H1 (cell line): ENCODE measurements at places on chromosomes 1 and 21.

DNA sequence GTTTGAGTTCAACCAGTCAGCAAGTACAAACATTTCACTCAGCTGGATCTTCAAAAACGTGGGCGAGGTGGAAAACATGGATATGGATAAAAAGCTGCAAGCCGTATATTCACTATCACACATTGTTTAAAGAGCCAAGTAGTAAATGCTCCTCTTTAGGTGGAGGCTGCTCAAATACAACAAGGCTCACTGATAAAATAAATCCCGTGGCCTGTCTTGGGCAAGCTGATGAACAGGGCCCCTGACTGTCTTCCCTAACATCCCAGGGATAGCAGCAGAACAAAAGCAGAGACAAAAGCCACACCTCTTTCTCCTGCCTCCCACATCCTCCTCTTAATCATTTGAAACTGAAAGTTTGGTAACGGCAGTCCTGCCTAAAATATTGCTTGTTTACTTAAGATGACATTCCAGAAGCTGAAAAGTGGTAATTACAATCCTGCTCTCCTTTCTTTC, 357.7 kb downstream of the TTLL7 start:
- DNase-seq = no peak

- no peak for DNase-seq
Observed at GRCh38 chr1:39214714-39214997, 10.2 kb downstream of the MACF1 start.

GRCh38 chr1:229888561-229889001, 178.5 kb upstream of the GALNT2 start:
- DNase-seq = peak; percentile 7

DNA sequence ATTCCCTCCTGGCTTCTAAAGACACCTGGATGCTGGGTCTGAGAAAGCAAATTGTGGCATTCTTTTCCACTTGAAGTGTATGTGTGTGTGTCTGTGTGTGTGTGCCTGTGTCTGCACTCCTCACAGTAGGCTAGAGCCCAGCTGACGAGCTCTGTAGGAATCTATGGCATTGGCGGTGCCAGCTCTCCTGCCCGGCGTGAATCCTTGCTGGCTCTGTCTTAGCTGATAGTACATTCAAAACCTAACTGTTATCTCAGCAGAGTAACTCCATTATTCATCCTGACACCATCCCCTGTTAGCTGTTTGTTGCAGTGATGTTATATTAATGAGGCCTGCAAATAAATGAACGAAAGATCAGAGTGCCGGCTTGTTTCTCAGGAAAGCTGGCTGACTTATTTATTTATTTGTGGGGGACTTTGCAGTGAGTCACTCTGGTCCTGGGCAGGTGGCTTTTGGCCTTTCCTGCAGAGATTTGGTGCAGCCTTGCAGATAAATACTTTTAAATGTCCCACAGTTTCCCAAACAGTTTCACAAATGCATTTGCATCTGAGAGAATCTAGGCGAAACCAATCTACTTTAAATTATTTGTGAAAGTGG, 160.6 kb upstream of the CD34 start:
- no peak for DNase-seq

- no peak for DNase-seq
Observed at GRCh38 chr1:200674838-200675587, 5.3 kb upstream of the DDX59 start.

- DNase-seq = peak; percentile 52
Observed at GRCh38 chr21:43866659-43867331, 1.8 kb downstream of the AGPAT3 start.

DNA sequence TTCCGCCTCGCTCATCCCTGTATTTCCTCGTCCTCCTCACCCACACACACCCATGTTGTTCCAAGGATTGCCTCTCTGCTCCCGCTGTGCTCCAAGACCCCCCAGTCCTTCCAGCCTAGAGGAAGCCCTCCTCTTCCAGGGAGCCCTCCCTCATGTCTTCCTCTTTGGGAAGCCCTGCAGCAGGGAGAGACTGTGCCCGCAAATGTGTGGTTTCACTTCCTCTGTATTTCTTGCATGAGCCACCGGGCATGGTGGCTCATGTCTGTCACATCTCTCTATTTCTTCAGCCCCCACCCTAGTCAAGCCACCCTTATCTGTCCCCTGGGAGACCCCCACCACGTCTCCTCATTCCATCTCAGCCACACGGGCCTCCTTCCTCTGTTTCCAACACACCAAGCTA, 57.5 kb upstream of the PAX7 start:
- DNase-seq = no peak

GRCh38 chr21:41931041-41931451, 22.8 kb downstream of the C2CD2 start:
- DNase-seq = no peak

GRCh38 chr1:37807220-37807554, 403 bp upstream of the C1orf122 start:
- DNase-seq = no peak

- DNase-seq = no peak
Observed at GRCh38 chr21:33375101-33375644, 28.0 kb upstream of the IFNGR2 start.

DNA sequence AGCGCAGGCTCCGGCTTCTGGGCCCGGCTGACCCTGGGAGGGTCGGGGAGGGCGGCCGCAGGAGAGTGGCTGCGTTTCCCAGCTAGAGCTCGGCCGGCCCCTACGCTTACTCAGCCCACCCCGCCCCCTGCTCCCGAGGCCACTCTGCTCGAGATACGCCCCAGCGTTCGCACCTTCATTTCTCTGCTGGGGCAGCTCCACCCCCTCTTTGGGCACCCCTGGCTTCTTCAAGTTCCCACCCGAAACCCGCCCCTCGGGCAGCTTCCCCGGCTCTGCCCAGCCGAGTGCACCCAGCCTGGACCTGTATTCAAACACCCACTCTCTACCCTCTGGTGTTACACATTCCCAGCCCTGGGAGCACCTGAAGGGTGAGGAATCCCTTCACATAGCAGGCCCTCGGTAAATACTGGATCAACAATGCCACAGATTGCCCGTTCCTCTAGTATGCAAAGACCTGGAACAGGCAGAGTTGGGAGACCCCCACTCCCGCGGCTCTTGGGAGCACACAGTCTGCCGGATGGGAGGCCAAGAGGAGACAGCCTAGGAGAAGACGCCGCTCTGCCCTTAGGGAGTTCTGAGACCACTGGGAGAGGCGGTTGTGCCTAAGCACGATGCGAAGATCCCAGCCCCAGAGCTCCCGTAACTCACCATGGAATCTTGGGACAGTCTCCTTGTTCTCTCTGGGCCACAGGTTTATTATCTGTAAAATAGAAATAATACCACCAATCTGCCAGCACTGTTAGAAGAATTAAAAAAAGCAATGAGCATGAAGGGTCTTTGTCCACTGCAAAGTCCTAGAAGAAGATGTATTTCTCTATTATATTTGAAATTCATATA, 566 bp upstream of the PAQR7 start:
- no peak for DNase-seq

- peak; percentile 87 for DNase-seq
Observed at GRCh38 chr1:240888039-240888786, 276.3 kb upstream of the GREM2 start.

GRCh38 chr21:41926117-41926806, 27.6 kb downstream of the C2CD2 start:
- peak; percentile 17 for DNase-seq

DNA sequence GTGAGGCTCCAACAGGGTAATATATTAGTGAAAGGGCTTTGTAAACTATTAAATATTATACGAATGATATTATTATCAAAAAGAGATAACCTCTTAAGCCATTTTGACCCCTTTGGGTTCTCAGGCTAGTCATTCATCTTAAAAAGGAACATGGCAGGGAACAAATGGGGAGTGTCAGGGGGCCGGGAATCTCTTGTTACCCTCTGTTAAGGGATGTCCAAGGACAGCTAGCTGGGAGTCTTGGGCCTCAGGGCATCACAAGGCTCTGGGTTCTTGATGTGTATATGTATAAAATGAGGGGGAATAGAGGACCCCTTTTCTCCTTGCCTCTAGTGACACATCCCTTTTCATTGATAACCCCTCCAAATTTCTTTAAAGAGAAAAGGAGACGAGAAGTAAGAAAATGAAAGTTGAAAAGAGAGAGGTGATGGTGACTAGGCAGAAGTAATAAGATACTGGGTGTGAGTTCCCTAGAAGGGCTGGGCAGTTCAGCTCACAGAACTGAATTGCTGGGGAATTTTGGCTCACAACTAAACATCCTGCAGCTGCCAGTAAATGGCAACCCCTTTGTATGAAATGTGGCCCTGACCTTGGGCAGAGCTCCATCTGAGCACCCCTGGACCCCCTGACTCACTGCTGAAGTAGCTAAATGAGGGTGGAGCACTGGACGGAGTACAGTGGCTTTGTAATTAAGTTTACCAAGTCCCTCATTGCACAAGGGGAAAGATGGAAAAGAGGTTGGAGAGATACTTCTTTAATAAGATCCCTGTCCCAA, 20.0 kb upstream of the ZNF326 start:
- DNase-seq = no peak

DNA sequence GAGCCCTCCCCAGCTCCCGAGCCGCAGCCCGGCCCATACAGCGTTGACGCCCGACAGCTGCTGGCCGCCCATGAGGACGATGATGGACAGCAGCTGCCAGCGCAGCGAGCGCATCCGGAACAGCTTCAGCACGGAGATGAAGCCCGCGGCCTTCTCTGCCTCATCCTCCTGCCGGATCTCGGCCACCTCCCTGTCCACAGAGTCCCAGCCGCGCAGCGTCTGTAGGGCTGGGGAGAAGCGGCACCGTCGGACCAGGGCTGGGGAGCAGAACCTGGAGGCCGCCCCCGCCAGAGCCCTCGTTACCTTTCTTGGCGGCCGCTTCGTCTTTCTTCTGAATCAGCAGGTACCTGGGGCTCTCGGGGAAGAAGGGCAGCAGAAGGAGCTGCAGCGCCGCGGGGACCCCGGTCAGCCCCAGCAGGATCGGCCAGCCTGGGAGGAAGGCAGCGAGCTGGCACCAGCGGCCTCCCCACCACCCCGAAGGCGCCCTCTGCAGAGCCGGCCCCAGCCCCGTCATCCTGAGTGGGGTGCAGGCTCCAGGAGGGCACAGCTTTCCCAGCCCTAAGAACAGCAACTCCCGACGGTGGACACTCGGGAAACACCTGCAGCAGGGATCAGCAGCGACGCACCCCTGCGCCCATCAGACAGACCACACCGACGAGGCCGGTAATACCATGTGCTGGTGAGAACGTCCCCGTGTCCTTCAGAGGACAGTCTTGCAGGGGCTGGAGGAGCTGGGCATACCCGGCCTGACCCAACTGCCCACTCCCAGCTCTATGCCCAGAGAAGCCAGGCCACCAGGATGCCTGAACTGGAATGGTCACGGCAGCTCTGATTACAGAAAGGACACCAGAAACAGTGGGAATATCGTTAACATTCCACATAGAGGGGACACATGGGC, 13.8 kb upstream of the SLC2A7 start:
- DNase-seq = no peak

GRCh38 chr1:228982637-228983036, 247.4 kb downstream of the RHOU start:
- DNase-seq = no peak

DNA sequence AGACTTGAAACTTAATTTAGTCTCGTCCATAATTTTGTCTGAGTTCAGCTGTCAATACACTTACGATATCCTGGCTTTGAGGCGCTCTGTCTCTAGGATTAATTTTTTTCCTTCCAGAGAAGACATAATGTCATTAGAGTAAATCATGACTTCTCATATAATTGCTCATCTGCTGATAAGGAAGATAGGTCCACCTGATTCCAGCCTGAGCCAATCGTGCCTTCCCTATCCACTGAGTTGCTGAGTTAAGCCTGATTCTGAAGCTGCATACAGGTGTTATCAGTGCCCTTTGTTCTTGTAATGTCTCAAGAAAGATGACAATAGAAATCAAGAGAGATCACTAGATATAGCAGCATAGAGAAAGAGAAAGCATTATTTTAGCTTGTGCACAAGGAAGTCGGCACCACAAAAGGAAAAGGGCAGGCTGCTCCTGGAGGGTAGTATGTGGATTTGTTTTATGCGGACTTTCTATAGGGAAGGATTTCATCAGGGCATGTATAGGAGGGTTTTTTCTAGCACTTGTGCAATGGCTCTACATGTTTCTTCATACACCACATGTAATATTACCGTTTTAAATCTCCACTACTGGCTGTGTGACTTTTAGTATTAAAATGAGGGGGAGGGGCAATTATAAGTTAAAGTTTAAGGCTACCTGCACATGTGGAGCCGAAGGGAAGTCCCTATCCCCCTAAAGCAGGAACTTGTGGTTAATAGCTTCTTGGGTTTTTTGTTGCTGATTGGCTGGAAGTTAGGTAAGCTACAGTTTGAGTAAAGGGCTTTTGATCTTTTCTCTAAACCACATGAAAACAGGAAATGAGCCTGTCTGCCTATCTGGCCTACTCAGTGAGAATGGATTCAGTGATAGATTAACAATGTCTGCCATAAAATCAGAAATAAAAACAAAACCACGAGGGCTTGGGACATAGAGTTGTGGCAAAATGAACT, 133.4 kb downstream of the PLPPR5 start:
- DNase-seq = no peak

GRCh38 chr1:98637316-98637715, 24.2 kb upstream of the SNX7 start:
- no peak for DNase-seq

- DNase-seq = no peak
Observed at GRCh38 chr1:20399606-20400180, 86.3 kb downstream of the CAMK2N1 start.

DNA sequence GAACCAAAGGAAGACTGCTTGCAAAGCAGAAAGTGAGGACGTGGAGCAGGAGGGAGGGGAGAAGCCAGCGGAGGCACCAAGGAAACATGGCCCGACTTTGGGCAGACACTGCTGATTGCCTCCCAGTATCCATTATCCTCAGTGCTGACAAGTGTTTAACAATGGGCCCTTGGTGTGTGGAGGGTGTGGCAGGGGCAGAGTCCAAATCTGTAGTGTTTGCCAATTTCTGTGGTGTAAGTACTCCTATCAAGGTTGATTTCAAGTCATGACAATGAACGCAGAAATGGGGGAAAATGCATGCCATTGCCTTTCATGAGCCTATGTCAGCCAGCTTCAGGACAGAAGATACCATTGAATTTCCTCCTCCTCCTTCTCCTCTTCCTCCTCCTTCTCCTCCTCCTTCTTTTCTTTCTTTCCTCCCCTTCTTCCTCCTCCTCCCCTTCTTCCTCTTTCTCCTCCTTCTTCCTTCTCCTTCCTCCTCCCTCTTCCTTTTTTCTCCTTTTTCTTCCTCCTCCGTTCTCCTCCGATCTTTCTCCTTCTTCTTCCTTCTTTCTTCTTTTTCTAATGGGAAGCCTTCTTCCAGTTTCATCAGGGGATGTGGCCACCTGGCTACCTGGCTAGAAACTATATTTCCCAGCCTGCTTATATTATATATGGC, 10.3 kb upstream of the PHC2 start:
- no peak for DNase-seq

DNA sequence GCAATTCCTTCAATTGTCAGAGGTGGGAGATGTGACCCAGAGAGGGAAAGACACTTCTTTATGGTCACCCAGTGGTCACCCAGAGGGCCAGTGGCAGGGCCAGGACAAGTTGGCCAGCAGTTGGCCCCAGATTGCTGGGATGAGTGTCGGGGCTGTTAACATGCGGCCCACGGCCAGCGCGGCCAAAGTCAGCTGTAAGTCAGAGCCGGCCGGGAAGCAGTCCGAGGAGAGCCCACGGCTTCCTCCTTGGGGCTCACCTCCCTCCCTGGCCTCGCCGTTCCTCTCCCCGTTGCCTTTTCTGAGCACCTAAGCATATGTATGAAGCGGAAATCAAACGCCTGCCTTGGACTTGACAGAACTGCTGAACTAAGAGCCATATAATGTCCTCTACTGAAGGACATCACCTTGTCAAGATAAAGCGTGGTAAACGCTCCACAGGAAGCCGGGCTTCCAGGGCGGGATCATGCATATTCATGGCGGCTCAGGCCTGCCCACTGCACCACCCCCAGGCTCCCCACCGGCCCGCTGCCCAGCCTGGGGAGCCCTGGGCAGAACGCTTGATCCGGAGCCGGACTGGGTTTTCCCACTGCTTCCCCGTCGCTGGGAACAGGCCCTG, 245.4 kb upstream of the POU3F1 start:
- DNase-seq = no peak
